Upper lobe of right lung (tissue), 1 donor: ENCODE measurements at places on chromosomes 4 and X. TPM values are rescaled to one million over a fixed set of nuclear protein-coding genes. Genes with fewer than 3 reads are reported as not detected.

The RTL3 gene
- not detected for total RNA-seq

The FAM47A gene
- not detected for total RNA-seq

The GAGE12C gene
- not detected for total RNA-seq

The RS1 gene
- 4.7 TPM for total RNA-seq

The UGT2B7 gene
- total RNA-seq, result 0.96 TPM

The GUCY1A1 gene
- total RNA-seq, result 76.0 TPM

The MAGEE2 gene
- total RNA-seq, result not detected

The ITM2A gene
- 44.4 TPM for total RNA-seq

The NR3C2 gene
- total RNA-seq, result 25.9 TPM

The CTAG1A gene
- not detected for total RNA-seq

The GPR119 gene
- not detected for total RNA-seq

The VCX3B gene
- total RNA-seq, result not detected

The F8A2 gene
- total RNA-seq, result not detected

The MAGEA1 gene
- not detected for total RNA-seq

The FMR1NB gene
- total RNA-seq, result not detected

The NUDT6 gene
- total RNA-seq, result 3.8 TPM

The DUSP21 gene
- total RNA-seq, result not detected

The USP17L28 gene
- not detected for total RNA-seq

The TAF7L gene
- total RNA-seq, result not detected

The IGSF1 gene
- not detected for total RNA-seq
